Stimulated activated CD4-positive, alpha-beta T cell treated with anti-CD3 and anti-CD28 coated beads, Interleukin-12 subunit alpha, Interleukin-12 subunit beta, amount 100 ng/mL, for 24 hours (primary cell): ENCODE measurements at places on chromosomes 11 and 22.

DNA sequence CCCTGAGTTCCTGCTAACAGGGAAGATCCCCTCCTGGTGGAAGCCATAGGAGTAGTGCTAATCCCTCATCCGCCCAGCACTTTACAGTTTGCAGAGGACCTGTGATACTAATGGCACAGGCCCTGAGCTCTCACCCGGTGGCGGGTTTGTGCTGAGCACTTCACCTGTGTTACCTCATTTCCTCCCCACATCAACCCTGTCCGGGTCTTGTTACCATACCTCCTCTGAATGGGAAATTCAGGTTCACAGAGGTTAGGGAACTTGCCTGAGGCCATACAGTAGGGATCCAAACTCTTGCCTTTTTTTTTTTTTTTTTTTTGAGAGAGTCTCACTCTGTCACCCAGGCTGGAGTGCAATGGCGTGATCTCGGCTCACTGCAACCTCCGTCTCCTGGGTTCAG lies 25.2 kb downstream of the CAPN1 start:
- no peak for DNase-seq

DNA sequence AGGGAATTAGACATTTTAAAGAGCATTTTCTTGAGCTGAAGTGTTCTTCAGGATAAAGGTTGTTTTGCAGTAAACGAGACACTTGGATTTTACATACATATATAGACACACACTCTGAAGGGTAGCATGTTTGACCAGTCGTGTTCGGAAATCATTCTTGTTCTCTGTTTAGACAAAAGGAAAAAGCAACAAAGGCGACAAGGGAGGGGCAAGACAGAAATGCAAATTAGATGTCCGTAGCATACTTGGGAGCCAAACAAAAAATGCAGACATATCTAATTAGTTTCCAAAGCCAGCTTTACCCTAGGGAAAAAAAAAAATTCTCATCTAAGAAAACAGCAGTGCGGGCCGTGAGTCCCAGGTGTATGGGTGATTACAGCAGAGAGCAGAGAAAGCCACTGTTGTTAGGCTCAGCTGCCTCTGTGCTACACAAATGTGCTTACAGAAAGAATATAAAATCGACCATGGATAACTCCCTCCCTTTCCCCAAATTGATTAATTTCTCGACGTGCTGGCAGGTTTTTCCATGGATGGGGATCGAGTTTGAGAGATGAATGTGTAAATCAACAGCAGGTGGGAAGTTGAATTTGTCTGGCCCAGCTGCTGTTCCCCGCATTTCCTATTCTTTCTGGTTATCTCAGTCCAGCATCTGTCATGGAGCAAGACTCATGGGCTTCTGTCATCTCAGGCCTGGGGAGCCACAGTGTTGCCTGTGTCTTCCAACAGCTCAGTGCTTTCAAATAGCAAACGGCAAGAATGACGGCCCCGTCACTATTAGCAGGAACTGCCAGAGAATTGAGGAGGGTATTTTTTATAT lies 176.5 kb upstream of the TTC12 start:
- DNase-seq: no peak

GRCh38 chr11:128323381-128323780 lies 264.0 kb downstream of the ETS1 start:
- no peak for DNase-seq

DNA sequence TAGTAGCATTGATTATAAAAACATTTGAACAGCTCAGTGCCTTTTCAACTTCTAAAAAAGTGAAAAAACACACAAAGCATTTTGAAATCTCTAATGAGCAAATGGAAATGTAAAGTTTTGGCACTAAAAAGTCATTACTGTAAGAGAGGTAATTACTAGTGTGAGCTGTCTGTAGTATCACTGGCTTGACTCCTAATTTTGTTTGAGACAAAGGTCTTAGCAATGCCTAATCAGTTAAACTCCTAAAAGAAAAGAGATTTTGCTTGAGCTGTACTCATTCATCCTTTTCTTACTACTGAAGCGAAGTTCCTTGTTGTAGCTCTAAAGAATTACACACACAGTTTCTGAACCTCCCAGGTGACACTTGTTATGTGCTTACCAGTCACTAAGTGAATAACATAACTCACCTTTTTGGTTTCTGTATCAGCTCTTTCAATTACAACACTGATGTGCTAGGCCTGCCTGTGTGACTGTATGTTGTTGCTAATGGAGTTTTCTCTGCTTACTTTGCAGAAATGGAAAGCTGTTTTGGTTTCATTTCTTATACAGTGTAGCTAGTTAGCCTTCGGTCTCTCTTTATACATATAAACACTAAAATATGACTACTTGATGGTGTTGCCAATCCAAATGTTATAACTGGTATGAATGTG lies 924.4 kb upstream of the TENM4 start:
- DNase-seq: no peak

DNA sequence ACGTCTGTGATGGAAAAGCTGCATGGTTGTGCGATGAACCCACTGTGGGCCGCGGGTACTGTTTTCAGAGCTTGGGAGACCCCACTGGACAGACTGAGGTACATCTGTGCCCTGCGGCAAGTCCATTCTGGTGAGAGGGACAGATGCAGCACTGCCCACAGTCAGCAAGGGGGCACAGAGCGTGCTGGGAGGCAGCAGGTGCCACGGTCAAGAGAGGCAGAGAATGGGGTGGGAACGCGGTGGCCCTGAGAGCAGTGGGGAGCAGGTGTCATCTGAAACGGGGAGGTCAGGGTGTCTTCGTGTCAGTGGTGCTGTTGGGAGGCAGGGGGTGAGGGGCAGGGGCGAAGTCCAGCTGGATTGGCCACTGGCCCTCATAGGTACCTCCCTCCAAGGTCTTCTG lies 32.0 kb downstream of the TBC1D22A start:
- no peak for DNase-seq

DNA sequence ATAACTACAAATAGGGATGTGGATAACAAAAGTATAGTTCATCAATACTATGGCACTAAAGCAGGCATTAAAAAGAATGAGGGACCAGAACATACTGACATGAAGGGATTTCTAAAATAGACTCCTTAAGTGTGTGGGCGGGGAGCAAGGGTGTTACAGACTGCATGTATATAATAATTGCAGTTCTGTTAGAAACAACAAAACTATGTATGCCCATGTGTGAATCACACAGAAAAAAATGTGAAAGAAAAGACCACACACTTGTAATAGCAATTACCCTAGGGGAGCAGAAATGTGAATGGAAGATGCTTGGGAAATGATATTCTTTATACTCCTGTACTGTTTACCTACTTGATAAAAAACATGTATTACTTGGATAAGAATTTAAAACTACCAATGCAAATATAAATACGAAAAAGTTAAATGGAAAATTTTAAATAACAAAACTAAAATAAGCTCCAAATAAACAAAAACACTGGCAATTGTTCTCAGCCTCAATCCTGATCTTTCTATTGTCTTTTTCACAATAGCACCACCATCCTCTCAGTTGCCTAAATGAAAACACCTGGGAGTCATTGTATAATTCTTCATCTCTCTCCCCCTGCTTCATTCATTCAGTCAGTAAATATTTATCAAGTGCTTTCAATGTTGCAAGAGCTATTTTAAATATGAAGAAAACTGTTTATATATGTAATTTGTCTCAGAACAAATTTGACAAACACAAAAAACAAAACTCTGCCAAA lies 129.8 kb downstream of the FCHSD2 start:
- DNase-seq: no peak

- no peak for DNase-seq
These were observed 51.7 kb downstream of the FLI1 start for GRCh38 chr11:128745311-128746136.

DNA sequence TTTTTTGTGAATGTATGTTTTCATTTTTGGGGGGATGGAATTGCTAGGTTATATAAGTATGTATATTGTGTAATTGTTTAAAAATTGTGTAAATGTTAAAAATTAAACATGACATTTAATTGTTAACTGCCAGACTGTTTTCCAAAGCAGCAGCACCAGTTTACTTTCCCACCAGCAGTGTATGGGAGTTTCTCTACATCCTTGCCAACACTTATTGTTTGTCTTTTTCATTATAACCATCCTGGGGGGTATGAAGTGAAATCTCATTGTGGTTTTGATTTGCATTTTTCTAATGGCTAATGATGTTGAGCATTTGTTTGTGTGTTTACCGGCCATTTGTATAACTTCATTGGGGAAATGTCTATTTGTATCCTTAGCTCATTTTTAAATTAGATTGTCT lies 31.7 kb upstream of the RRAS2 start:
- DNase-seq: no peak

DNA sequence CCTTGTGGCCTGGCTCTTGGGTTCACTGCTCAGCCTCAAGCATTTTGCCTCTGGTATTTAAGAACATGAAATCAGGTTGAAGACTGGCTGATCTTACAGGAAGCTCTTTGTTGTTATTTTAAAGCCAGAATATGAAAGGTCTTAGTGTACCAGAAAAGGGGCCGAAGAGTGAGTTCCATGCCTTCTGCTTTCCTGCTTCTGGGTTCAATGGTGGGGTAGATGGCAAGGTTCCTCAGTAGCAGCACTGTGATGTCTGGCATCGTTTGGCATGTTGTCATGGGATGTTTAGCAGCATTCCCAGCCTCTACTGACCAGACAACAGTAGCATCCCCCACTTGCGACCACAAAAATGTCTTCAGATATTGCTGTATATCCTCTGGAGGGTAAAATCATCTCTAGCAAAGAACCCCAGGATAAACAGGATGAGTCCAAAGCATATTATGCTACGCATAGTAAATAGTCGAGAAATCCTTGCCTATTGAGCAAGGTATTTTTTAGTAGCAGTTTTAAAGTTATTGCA lies 2.4 kb downstream of the VPS26B start:
- DNase-seq: no peak

DNA sequence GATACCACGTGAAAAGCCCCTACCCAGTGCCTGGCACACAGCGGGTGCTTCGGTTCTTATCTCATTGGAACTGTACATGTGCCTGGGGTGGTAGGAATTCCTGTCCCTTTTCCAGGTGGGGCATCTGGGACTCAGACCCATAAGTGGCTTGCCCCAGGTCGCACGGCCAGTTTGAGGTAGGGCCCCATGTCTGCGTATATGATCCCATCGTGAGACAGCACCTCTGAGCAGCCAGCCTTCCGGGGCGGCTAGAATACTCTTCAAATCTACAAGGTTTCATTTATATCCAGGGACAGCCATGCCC lies 33.5 kb upstream of the SMIM38 start:
- no peak for DNase-seq

- DNase-seq: no peak
These were observed 36.8 kb downstream of the ALG9 start for GRCh38 chr11:111834432-111835163.

DNA sequence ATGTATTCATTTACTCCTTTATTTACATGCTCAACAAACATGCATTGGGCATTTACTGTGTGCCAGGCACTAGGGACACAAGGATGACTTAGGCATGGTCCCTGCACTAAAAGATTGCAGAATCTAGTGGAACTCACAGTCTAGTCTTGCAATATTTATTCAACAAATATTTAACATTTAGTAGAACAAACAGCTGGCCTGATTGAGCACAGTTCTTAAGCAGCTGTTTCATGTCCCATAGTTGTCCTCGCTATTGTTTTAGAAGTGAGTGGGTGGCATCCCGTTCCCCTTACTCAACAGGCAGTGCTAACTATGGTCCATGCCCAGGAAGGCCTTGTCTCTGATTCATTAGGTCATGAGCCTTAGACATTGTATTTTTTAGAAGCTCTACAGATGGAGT lies 459.9 kb upstream of the CADM1 start:
- DNase-seq: no peak

- no peak for DNase-seq
These were observed 20.6 kb downstream of the LRRC32 start for GRCh38 chr11:76649851-76650372.

- no peak for DNase-seq
These were observed 77.4 kb downstream of the PARVA start for GRCh38 chr11:12454782-12455181.

GRCh38 chr22:36795633-36796032 lies 19.7 kb upstream of the IFT27 start:
- no peak for DNase-seq

DNA sequence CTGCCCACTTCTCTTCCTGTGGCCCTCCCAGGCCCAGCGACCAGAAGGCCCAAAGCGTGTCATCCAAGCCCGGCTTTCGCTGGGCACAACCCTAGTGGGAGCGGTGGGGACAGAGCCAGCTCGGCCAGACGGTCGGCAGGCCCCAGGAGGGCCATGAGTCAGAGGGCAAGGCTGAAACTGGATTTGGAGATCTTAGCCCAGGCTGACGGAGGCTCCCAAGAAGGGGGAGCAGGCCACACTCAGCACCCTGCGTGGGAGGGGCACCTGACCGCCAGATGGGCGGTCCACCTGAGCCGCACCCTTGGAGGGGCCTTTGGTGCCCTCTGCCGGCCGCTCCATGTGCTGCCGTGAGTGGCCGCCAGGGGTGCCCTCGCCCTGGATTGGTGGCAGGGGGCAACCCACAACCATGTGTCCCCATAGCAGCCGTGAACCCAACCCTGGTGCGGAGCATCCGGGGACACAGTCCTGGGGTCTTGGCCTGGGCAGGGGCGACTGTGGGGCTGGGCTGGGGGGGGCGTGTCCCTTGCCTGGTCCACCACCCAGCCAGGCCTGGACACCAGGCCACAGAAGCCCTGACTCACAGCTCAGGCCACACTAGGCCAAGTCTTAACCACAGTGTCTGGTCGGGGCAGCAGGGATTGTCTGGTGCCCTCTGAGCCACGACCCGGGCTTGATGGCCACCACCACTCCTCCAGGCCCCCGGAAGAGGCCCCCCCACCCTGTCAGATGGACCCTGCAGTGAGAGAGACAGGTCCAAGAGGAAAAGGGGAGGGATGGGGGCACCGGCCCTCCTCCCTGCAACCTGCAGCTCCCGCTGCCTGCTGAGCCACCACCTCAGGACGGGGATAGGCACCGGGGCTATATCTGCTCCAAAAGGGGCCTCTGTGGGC lies 19.2 kb upstream of the TALDO1 start:
- DNase-seq: peak; percentile 75

- DNase-seq: no peak
These were observed 2.3 kb upstream of the TBX1 start for GRCh38 chr22:19757985-19758895.

- no peak for DNase-seq
These were observed 1.6 kb downstream of the RNASEH2C start for GRCh38 chr11:65718964-65719492.

DNA sequence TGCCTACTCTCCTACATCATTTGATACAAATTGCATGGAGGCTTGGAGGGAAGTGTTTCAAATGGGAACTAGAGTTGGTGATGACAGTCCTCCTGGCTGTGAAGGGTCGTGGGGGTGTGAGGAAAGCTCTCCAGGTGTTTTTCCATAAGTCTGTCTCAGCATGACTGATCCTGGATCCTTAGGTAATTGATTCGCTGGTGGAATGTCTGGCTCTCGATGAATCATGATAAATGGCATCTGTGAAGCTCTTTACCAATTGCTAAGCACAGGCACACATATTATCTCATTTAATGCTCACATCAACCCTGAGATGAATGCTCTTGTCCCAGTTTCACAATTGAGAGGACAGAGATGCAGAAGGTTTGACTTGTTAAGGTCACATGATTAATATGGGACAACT lies 107.5 kb downstream of the PKNOX2 start:
- DNase-seq: no peak

DNA sequence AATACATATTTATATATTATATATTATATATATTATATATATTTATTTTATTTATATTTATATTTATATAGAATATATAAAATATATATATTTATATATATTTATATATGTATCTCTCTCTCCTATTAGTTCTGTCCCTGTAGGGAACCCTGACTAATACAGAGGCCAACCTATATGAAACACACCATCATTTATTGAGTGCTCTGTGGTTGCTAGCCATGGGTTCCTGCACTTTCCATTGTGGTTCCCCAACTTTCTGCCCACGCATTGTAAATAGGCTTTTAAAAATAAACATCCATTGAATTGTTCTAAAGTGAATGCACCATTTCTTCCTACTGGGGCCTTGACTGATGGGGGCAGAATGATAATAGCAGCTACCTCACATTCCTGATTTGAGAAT lies 93.8 kb upstream of the SESN3 start:
- DNase-seq: no peak
